Inflammatory macrophage treated with lipopolysaccharide for 1 hour (primary cell): ENCODE measurements at places on chromosomes 4 and X.

DNA sequence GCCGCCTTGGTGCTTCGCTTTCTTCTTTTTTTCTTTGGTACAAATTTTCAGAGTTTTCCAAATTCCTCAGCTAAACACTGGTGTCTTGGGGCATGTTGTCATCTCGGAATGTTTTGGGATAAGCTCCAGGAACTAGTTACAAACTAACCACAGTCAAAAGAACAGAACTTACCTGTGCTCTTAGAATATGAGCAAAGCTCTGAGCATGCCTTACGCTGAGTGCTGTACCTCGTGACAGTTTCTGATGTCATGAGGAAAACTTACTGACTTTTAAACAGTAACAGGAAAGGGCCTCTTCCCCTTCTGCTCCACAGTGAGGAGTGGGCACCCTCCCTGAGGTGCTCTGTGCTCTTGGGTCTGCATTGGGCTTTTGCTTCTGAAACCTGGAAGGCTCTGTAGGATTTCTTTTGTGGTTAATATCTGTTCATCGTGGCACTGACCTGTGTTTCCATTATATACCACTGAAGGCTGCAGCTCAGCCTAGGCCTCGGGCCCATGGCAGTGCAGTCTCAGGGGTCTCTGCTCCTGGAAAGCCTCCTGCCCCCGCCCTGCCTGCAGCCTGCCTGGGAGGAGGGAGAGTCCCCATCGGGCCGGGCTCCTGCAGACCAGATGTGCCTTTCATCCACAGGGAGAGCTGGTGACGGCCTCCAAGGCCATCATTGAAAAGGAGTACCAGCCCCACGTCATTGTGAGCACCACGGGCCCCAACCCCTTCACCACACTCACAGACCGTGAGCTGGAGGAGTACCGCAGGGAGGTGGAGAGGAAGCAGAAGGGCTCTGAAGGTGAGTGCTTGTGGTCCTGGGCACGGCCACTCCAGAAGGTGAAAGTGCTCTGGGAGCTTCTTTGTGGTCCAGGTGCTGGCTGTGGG is 48.7 kb downstream of the NOP14 start:
- no peak for DNase-seq

- no peak for DNase-seq
Measured at GRCh38 chrX:22237479-22237878, 35.2 kb upstream of the CBLL2 start.

DNA sequence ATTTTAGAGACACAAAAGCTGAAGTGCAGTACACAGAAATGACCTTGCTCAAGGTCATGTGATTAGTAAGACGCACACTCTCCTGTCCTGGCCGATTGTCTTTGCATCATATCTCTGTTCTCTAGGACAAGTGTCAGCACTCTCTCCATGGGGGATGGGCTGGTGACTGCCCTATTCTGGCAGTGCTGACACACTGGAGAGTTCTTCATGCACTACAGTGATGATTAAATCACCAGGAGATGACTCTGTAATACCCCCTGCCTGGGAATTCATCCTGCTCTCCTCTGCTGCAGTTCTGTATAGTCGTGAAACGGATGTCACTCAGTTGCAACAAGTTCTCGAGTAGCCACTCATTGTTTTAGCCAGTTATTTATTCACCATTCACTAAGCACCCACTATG is 5.3 kb upstream of the SHISA3 start:
- no peak for DNase-seq

- no peak for DNase-seq
Measured at GRCh38 chr4:3347871-3348270, 55.0 kb downstream of the RGS12 start.

DNA sequence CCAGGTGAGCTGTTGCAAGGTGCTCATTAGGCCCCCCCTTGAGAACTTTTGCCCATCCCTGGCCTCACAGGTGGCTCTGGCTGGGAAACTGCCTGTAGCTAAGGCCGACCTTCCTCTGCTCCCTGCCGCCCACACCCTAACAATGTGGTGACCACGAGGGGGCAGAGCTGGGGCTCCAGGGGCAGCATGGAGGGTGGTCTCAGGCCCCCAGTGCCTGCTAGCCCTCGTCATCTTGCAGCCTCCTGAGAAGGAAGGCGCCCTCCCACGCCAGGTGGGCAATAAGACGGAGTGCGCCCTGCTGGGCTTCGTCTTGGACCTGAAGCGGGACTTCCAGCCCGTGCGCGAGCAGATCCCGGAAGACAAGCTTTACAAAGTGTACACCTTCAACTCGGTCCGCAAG is 32.4 kb downstream of the ATP2B3 start:
- no peak for DNase-seq

DNA sequence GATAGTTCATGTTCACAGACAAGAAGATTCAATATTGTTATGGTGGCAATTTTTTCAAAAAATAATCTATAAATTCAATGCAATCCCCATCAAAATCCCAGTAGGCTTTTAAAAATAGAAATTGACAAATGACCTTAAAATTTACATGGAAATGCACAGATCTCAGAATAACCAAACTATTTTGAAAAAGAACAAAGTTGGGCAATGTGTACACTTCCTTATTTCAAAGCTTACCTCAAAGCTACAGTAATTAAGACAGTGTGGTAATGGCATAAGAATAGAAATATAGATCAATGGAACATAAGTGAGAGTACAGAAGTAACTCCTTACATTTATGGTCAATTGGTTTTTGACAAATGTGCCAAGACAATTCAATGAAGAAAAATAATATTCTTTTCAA is 39.0 kb downstream of the FRMD7 start:
- peak; percentile 68 for DNase-seq

DNA sequence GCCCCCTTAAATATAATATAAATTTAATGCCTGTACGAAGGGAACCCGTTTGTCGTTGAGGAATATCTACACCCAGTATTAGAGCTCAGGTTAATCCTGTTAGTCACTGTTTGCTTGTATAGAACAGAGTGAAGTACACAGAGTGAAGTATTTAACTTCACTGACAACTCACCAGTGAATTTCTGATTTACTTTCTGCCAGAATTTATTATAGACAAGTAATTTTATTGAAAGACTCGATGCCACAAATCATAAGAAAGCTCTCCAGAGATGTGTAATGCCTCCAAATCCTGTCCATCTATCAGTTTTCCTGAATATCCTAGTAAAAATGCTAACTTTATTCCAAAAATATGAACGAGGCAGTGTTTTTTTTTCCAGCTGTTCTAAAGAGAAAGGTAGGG is 1.6 kb downstream of the GAB1 start:
- DNase-seq: no peak

- DNase-seq: no peak
Measured at GRCh38 chr4:131551306-131551705, 1597.8 kb upstream of the PCDH10 start.

GRCh38 chr4:154998284-154998683 is 210.2 kb upstream of the NPY2R start:
- DNase-seq: no peak
